H4 (cell line): ENCODE measurements at places on chromosomes 1 and 21. TPM values are rescaled to one million over a fixed set of nuclear protein-coding genes. Genes with fewer than 3 reads are reported as not detected.

DNA sequence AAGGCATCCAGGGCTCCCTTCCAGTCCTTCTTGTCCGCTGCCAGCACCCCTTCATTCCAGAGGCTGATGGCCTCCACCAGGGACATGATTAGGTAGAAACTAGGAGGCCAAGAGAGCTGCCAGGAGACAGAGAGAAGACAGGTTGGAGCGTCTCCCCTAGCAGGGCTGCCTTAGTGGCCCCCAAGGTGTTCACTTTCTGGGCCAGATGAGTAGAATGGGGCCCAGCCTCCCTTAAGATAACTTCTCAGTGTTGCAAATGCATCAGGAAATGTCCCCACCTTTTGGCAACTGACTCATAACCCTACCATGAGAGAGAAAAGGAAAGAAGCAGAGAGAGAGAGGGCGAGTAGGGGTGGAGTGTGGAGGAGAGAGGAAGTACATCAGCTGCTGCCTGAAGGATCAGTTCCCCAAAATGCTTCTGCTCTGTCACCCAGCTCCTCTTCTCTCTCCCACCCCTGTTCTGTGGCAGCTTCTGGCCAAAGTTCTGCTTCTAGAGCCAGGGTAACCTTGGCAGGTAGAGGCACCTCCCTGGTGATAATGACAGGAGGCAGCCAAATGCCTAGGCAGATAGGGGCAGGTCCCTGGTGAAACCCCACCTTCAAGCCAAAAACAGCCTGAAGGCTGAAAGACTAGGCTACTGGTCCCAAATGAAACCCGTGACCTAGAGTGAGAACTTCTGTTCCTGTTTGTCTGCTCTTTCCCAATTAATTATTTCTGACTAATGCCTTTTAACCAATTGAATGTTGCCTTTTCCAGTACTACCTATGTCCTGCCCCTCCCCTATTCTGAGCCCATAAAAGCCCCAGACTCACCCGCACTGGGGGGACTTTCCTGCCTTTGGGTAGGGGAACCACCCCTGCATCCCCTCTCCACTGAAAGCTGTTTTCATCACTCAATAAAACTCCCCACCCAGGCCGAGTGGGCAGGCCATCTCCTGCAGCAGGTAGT, at the start of gene NCF2:
NCF2 (minus strand) TSS at position 216 of the 948 bp plus-strand sequence; CDS start at position 86, 130 bp downstream.
- DNase-seq: no peak

DNA sequence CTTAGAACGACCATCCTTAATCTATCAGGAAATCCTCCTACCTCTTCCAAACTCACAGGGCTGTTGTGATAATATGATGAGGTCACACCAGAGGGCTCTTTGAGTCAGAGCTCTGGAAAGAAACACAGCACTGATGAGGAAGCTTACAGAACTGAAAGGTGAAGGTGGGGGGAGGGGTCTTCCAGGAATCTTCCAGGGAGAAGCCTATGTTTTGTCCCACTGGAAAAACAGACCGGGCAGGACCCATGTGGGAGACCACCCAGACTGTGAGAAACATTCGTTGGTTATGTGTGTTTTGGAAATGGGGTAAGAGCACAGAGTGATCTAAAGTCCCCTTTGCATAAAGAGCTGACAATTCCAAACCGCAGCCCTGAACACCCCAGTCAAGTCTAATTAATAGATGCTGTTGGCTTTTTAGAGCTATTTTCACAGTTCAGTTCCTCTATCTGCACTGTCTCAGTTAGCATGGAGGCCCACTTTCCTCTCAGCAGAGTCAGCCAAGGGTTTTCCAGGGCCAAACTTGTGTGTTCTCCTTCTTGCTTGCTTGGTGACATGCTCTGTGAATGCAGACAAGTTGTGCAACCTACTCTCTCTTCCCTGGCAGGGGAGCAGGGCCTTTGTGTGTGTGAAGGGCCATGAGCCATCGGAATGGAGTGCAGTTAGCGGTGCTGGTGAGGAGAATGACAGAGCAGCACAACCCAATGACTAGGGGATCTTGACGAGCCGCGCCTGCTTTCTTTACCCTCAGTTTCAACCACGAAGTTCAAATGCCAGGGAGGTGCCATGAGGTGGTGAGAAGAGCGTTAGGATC, 12.3 kb downstream of the PHLDA3 start:
- DNase-seq: peak; percentile 84

DNA sequence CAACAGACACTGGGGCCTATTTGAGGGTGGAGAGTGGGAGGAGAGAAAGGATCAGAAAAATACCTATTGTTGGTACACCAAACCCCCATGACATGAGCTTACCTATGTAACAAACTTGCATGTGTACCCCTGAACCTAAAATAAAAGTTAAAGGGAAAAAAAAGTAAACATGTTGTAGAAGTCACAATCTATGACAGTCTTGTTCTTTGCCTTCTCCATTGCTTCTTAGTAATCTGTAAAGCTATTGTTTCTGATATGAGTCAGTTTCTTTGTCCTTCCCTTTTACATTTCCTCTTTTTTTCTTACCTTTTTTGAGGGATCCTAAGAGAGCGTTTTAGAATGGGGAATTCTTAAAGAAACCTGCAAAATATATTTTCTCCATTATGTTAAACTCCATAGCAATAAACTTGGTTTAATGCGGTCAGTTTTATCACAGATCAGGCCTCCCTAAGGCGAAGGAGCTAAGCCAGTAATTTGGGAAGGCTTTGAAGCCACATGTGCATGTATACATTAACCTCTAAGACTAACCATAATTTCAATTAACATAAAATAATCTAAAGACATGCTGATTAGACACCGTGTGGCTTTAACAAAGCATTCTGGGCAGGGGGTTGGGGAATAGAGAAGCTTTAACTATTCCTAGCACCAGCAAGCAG, 77.8 kb upstream of the C1orf105 start:
- DNase-seq: no peak

GRCh38 chr21:27154451-27155129, 187.7 kb upstream of the ADAMTS5 start:
- no peak for DNase-seq

TEX50 gene
- not detected in 2 replicates for total RNA-seq
